ENCODE measurements at places on chromosomes 16 and 17.

DNA sequence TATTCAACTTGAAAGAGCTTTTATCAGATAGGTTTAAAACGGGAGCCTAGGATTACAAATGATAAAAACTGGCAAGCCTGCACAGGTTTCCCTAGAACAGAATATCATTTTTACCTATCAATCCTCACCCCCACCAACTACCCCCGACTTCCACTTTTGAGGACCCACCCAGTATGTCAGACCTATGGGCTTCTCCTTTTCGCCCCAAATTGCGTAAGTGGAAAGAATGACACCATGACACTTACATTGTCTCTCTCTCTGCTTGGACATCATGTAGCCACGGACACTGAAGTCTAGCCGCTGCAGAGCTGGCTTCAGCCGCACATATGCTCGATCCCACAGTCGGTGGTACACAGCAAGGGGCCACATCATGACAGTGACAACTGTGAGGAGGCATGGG, 7.4 kb upstream of the PSMC3IP start:
- DNase-seq = no peak

DNA sequence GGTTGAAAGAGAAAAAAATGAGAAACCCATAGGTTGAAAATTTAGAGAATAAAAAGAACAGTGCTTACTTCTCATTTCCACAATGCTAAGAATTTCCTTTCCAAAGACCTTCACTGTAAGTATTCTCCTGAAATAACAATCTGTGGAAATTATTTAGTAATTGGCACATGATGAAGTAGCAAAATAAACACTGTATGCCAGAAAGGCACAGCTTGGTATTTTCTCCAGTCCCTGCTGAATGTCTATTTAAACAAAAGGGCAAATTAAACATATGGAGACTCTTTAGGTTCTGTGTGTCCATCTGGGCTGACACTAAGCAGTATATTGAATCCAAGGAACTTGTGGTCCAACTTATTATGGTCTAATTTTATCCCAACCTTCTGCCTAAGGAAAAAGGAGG, 46.1 kb downstream of the CHCT1 start:
- no peak for DNase-seq

DNA sequence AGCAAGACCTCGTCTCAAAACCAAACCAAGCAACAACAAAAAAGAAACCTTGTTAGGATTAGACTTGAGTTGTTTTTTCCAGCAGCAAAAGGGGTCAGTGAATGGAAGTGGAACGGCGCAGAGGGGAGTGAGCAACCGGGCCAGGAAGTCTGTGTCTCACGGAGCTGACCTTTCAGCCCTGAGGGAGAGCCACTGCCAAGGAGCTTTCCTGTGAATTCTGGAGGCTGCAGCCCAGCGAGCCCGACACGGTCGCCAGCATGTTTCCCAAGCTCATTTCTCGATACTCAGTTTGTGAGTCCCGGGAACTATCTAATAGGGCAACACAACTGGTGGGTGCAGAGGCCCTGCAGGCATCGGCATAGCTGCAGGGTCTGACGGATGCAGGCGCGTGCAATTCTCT, 19.6 kb downstream of the TELO2 start:
- DNase-seq = no peak

DNA sequence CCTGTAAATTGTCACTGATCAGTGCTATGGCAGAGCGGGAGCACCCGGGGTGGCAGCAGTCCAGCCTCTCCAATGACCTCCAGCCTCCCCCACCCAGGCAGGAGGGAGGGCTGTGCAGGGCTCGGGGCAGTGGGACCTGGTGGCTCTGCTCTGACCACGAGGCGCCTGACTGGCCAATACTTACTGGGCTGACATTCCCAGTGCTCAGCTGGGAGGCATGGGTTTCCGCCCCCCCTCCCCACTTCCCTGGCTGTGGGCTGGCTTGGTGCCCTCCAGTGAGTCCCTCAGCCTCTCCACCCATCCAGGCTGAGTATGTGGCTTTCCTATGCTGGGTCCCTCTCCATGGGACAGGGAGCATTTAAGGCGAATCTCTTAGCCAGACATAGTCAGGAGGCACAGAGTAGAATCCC, 2.7 kb downstream of the SOCS3 start:
- no peak for DNase-seq

- no peak for DNase-seq
Measured at GRCh38 chr16:19114359-19115147, 789 bp downstream of the ITPRIPL2 start.

DNA sequence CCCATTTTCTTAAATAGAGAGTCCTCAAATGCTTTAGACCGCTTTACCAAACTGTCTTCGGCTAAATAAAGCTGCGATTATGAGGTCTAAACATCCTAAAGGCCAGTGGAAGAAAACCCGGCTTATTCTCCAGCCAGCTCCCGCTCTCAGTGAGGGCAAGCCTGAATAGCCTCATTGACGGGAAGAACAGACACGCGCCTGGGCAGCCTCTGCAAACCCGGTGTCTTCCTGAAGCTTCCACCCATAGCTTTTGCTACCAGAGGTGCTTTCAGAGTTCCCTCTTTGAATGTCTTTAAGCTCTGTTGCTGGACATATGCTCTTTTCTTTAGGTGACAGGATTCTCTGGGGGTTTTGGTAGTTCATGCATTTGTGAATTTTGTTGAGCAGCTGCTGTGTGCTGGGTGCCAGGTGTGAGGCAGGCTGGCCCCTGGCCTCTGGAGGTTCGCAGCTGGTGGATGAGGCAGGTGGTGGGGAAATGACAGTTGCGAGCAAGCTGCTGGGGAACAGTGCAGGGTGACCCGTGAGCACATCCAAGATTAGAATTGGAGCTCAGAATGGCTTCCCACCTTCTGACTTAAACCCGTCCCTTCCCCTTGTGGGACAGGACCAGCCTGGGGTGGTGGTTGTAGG, 44.7 kb downstream of the CRISPLD2 start:
- DNase-seq = no peak

DNA sequence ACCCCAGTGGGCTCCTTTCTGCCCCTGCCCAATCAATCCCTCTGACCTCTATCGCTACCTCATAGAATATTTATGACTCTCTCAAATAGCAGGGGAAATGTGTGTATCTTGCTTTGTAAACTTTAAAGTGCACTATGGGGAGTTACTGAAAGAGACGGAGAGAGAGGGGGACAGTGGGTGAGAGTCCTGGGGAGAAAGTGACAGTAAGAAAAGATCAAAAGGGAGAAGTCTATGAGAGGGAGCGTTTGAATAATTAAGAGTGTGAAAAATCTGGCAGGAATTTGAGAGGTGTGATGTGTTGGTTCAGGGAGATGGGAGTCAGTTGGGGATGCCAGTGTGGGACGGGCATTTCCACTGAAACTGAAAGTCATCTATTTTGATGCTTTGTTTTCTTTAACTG, 32.6 kb downstream of the USP43 start:
- no peak for DNase-seq

GRCh38 chr17:55540414-55541091, 29.3 kb upstream of the SMIM36 start:
- DNase-seq = no peak

- DNase-seq = no peak
Measured at GRCh38 chr17:19019041-19019941, 14.7 kb upstream of the FAM83G start.

DNA sequence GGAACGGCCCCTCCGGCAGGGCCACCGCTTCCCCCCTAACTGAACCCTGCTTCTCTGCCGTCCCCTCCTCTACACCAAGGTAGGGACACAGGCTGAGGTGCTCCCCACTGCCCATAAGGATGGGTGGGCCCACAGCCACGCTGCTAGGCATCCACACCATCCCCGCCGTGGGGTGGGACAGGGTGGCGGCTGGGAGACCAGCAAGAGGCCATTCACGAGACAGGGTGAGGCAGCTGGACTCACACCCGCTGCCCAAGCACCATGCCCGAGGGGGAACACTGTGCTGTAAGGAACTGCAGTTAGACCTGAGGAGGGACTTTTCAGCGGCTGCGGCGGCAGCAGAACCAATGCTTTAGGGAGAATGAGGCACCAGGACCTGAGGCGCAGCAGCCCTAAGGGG, 47.5 kb upstream of the RRN3 start:
- no peak for DNase-seq

- DNase-seq = no peak
Measured at GRCh38 chr16:58077796-58078195, 51.4 kb downstream of the CFAP20 start.

- no peak for DNase-seq
Measured at GRCh38 chr16:3937066-3937875, 56.8 kb upstream of the CREBBP start.

GRCh38 chr17:64747938-64748540, 85.9 kb upstream of the SMURF2 start:
- no peak for DNase-seq

GRCh38 chr17:39393736-39394135, 7.7 kb downstream of the FBXL20 start:
- DNase-seq = no peak

DNA sequence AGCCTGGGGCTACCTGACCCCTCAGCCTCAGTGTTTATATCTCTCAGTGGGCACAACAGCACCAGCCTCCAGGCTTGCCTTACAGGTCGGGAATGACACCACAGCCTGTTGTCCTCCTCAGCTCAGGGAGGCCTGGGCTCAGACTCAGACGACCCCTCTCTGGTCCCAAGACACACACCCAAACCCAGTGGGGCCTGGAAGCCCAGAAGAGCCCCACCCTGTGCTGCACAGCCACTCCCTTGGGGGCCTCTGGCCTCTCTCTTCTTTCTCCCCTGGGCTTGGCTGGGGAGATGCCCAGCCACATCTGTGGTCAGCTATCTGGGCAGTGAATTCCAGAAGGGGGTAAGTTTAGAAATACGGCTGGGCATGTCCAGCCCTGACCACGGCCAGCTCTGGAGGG, 2.4 kb downstream of the NATD1 start:
- DNase-seq = no peak

DNA sequence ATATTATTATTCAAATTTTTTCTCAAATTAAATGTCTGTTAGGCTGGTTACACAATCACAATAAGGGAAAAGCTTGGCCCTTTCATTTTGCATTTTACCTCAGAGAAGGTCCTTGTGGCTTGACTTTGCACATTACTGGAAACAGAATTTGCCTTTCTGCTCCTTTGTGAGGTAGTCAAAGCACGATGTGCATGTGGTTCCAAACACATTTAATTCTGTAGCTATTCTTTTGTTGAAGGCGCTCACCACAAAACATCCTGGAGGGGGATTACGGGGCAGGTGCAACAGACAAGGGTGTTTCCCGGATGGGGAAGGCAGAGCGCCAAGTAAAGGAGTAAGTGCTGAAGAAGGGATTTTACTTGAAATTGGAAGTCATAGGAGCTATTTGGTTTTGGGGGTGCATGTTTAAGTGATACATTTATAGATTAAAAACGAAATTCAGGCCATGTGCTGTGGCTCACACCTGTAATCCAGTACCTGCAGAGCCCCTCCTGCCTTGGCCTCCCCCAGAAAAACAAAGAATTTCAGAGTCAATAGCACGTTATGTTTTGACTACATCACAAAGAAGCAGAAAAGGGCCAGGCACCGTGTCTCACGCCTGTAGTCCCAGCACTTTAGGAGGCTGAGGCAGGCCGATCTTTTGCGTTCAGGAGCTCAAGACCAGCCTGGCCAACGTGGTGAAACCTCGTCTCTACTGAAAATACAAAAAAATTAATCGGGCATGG, 31.2 kb upstream of the TENT4B start:
- DNase-seq = no peak

DNA sequence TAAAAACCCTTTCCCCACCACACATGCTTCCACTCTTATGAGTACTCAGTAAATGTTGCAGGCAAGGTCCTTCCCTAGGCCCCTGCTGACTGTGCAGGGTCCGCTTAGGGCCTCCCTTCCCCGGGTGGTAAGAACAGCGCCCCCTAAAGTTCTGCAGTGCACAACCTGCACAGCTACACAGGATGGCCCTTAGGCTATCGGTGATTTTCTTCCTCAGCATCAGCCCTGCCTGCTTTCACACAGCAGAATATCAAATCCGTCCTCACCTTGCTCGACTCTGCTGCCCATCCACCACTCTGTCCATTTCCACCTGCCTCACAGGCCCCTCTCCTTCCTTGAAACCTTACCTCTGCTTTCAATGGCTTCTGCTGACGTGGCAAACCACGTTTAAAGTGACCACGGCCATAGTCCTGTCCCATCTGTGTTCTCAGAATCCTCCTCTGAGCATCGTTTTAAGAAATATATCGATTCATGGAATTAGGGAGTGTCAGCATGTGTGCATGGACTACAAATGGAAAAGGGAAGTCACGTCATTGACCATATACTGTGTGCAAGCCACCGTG, 51.4 kb upstream of the TMEM132E start:
- DNase-seq = no peak
